Hematopoietic multipotent progenitor cell treated with erythropoietin and hydrocortisone succinate and interleukin-3 and kit ligand, for 8 days (in vitro differentiated cells): ENCODE measurements at places on chromosomes 11 and 22.

DNA sequence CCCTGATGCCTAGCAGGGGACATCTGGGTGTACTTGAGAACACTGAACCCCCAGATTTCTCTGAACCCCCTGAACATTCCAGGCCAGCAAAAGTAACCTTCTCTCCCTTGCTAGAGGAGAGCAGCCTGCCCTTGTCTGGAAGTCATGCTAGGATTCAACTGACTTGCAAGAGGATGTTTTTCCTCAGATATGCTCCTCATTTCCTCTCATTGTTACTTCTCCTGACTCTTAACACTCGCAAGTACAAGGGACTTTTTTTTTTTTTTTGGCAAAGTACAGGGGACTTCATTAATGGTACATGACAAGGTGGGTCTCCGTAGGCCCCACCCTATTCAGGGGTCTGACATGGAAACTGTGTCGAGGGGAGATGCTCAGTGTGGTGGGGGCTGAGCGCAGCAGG, 6.3 kb upstream of the MCHR1 start:
- DNase-seq: no peak

DNA sequence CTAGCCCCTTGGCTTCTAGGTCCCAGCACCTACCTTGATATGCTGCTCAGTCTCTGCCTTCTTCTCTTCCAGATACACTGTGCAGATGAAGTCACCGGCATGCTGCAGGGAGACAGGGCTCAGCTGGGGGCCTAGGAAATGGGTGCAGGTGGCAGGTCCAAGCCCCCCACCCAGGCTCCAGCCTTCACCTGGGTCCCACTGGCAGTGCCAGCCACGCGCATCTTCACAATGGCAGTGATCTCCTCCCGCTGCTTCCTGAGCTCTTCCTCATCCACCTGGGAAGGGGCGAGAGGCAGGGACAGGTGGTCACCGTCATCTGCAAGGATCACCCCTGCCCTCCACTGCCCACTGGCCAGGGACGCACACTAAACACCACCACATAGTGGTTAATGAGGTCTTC, 21.1 kb upstream of the PDE2A start:
- DNase-seq: no peak

DNA sequence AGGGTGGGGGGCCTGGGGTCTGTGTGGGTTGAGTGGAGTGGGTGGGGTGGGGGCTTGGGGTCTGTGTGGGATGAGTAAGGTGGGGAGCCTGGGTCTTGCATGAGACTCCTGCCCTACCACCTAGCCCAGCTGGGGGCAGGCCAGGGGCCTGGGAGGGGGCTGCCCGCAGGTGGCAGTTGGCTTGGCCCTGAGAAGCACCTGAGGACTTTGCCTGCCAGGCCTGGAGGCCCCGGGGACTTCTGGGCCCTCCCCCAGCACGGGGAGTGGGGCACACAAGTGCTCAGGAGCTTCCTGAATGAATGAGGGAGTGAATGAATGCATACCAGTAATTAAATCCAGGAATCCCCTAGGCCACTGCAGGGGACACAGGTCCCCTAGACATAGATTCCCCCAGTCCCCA, 6.6 kb downstream of the PHLDA2 start:
- DNase-seq: no peak

DNA sequence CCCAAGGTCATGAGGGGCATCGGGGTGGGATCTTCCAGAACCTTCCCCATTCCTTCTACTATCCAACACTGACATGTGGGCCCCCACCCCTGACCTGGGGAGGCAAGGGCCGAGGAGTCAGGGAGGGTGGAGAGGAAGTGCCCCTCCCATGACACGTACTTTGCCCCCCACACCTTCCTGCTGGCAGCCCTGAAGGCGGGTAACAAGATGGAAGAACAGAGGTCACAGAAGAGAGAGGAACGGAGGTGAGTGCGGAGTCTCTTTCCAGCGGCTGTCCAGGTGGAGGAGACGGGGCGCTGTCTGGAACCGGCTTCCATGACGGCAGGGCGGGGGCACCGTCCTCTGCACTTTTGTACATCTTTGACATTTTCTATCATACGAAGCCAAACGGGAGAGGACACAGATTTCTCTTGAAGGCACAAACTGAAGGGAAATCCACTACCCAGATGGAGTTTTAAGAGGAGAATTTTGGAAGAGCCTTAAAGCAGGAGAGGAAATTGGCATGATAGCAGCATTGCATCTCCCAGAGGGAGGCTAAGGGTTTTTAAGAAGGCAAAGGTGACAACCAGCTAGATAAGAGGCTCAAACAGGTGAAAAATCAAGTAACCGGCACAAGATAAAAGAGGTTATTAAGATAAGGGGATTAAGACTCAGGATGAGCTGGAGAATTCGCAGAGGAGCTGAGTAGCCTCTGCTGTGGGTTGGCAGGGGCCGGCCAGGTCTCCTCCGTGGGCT, 16.7 kb downstream of the OSBPL5 start:
- no peak for DNase-seq

- DNase-seq: no peak
These were observed 40.7 kb upstream of the POU2AF1 start for GRCh38 chr11:111419641-111420327.

GRCh38 chr11:62996271-62996670, 11.5 kb upstream of the SLC22A6 start:
- no peak for DNase-seq

GRCh38 chr11:83744620-83745192, 458.5 kb upstream of the CCDC90B start:
- DNase-seq: no peak

DNA sequence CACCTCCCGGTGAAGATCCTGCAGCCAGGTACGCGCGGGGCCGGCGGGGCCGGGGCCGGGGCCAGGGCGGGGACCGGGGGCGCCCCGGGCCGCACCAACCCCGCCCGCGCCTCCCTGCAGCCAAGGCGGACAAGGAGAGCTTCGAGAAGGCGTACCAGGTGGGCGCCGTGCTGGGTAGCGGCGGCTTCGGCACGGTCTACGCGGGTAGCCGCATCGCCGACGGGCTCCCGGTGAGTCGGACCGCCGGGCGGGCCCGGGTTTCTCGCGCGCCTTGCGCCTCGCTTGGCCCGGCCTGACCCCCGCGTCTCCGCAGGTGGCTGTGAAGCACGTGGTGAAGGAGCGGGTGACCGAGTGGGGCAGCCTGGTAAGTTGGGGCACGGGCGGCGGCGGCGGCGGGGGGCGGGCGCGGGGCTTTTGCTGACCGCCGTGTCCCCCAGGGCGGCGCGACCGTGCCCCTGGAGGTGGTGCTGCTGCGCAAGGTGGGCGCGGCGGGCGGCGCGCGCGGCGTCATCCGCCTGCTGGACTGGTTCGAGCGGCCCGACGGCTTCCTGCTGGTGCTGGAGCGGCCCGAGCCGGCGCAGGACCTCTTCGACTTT, 531 bp downstream of the PIM3 start:
- DNase-seq: peak; percentile 38

DNA sequence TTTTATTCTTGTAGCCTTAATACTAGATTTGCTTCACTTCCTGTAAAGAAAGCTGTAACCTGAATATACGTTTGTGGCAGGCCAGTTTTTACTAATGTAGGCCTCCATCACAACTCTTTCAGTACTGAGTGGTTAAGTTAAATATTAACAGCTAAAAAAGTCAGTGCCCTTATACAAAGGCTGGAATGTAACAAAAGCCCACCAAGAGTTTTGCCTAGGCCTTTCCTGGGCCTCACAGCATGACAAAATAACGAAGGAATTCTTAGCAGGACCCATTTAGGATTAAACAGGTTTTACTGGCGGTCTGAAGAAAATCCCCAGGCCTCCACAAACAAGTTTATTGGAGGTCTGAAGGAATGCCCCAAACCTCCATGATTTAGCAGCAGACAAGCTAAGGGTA, 43.7 kb downstream of the PIWIL3 start:
- DNase-seq: peak; percentile 30

- DNase-seq: no peak
These were observed 46.9 kb downstream of the SMIM38 start for GRCh38 chr11:69202511-69203221.

DNA sequence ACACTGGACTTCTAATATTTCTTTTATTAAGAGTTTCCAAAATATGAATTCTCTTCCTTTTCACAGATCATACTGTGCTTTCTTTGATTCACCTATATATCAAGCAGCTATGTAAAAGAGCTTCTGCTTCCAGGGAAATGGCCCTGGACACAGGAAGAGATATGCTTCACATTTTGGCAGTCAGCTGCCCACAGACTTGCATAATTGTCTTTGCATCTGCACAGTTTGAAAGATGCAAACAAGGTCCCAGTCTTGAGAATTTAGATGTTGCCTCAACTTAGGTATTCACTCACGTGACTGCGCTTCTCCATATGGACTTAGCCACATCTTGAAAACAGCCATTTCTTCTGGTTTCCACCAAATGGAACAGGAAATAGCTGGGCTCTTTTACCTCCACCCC, 92.3 kb upstream of the POU2AF2 start:
- no peak for DNase-seq

DNA sequence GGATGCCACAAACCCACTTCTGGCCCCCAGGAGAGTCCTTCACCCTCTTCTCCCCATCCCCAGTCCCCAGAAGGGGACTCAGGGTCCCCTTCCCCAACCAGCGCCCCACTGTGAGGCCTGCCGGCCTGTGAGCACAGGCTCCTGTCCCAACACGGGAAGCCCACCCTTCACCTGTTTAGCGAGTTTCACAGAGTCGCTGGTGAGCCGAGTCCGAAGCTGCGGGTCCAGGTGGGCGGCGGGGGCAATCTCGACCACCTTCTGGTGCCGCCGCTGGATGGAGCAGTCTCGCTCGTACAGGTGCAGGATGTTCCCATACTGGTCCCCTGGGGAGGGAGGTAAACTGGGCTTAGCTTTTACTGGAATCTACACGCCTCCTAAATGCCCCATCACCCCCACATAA, 13.3 kb downstream of the LRFN4 start:
- DNase-seq: no peak

DNA sequence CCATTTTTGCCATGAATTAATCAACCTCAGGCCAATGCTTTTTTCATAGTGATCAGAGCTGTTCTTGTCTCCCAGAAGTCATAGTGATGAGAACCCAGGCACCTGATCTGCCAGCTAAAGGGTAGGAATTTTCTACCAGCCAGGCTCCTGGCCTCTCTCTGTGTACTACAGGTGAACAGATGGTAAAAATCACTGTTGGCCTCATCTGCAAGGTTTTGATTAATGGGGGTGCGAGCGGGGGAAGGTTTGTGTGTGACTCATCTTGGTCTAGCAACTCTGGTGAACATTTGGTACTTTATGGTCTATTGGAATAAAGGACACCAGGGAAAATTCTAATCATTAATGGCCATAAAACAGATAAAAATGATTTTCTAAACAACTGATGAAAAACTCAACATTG, 14.4 kb upstream of the APOL4 start:
- no peak for DNase-seq

- no peak for DNase-seq
These were observed 1032.0 kb downstream of the BRD1 start for GRCh38 chr22:48795664-48796063.

- no peak for DNase-seq
These were observed at the start of gene ELMOD1 for GRCh38 chr11:107590460-107591377. Gene ELMOD1 (plus strand): TSS chr11:107591147. CDS start chr11:107618190, 27,043 bp downstream.

DNA sequence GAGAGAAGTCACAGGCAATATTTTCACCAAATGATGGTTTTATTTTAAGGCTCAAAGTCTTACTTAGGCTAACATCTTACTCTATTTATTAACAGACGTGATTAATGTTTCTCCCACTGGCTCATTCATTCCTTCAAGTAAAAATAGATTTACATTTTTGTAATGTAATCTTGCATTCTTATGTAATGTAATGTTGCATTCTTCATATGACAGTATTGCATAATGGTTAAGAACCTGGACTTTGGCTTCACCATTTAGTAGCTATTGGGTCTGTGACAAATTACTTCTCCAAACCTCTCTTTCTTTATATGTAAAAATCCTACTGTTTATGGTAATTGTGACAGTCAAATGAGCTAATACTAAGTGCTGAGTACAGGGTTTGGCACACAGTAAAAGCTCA, 3.3 kb upstream of the DIXDC1 start:
- DNase-seq: no peak

- no peak for DNase-seq
These were observed 20.1 kb downstream of the ZNF74 start for GRCh38 chr22:20414059-20414440.

DNA sequence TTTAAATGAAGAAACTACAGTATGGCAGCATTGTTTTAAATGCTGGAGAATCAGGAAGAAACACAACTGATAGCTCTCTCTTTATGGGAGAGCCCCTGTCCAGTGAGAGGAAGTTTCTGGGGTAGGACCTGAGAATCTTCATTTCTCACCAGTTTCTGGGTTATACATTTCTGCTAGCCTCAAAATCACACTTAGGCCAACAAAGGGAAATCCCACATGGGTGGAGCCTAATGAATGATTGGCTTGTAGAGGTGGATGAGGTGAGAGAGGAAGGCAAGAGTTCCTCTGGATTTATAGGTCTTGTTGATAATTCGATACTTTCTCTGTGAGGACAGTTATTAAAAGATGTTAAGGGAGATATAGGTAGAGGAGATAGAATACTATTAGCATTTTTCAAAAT, 1397.3 kb upstream of the TENM4 start:
- DNase-seq: no peak

DNA sequence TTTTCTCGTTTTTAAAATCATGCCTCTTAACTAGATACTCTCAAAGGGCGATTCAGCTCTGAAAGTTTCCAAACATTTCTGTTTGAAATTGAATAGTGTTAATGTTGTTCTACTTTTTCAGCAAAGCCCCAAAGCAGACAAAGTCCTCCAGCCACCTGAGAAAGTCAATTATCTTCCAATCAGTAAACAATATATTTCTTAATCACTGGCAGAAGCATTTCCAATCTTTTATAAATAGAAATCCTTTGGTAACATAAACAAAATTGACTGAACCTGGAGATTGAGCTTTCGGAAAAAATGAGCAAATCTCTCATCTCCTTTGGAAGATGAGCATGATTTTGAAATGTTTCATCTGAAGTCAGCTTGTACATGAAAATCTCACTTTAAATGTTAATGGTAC, 84.4 kb upstream of the FIBIN start:
- no peak for DNase-seq

DNA sequence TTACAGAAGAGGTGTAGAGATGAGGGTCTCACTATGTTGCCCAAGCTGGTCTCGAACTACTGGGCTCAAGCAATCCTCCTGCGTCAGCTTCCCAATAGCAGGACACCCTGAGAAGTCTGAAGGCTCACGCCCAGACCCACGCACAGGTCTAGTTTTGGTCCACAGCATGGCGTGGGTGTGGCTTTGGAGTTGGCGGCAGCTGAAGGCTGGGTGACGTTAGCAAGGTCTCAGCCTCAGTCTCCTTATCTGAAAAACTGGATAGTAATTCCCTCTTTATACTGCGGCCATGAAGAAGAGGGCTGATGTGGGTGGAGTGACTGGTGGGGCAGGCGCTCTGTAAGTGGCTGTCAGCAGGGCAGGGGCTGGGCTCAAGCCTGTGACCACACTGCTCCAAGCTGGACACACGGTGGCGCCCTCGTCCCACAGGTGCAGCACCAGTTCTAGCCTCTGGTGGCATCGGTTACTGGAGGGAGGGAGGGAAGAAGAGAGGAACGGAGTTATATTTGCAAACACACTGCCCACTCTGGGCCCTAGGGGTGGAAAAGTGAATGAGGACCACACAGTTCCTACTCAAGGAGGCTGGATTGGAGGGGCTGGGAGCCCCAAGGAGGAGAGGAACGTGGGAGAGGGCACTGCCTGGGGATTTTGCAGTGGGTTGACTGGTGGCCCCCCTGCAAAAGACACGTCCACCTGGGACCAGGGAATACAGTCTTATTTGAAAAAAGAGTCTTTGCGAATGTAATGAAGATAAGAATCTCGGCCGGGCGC, 19.6 kb upstream of the CARD10 start:
- peak; percentile 93 for DNase-seq

GRCh38 chr11:19853920-19854319, 141.3 kb downstream of the NAV2 start:
- DNase-seq: no peak

- DNase-seq: no peak
These were observed 131.3 kb downstream of the KCNC1 start for GRCh38 chr11:17865765-17866428.

- no peak for DNase-seq
These were observed 169.0 kb downstream of the TBC1D22A start for GRCh38 chr22:46931414-46931813.
